Stimulated activated CD8-positive, alpha-beta memory T cell treated with anti-CD3 and anti-CD28 coated beads, Interleukin-7, amount 100 ng/mL, for 24 hours (primary cell): ENCODE measurements at places on chromosomes 16 and 17.

GRCh38 chr17:52024300-52024870 is 134.1 kb downstream of the CA10 start:
- no peak for DNase-seq

DNA sequence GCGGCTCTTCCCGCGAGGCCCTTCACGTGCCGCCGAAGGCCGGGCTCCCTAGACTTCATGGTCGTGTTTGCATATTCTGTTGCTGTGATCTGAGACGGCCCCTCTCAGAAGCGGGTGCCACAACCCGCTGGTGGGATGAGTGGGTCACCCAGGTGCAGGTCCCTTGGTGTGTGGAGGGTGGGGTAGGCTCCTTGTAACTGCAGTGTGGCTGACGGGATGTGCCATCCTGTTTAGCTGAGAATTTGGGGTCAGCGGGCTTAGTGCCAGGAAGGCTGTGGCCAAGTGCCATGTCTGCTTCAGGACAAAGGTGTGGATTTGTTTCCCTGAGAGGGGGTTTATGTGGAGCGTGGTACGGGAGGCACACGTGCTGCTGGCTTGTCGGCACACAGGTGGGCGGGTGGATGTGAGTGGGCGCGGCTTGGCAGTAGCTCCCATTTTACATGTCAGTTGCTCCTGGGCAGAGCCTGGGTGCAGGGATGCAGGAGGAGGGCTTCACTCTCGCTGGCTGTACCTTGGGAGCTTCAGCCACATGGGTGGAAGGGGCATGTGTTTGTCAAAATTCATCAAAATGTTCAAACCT is 9.2 kb upstream of the WFIKKN1 start:
- no peak for DNase-seq

DNA sequence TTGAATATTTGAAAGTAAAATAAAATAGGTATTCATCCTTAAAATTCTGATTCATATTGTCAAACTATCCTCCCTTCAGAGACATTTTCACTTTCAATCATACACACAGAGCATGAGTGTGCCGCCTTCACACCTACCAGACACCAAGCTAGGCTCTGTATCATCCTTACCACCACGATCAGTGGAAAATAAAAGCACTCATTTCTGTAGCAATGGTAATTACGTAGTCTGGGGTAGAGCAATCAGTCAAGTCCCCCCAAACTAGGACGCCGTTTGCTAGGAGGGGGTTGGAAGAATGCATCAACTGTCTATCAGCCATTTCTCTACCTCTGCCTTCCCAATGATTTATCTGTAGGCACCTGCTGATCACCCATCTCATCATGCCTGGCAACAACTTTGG is 84.6 kb upstream of the GRIN2A start:
- DNase-seq: no peak

- no peak for DNase-seq
Observed at GRCh38 chr17:2450016-2450650, 49.3 kb upstream of the MNT start.

- DNase-seq: no peak
Observed at GRCh38 chr17:76685846-76686245, 24.9 kb downstream of the MXRA7 start.

DNA sequence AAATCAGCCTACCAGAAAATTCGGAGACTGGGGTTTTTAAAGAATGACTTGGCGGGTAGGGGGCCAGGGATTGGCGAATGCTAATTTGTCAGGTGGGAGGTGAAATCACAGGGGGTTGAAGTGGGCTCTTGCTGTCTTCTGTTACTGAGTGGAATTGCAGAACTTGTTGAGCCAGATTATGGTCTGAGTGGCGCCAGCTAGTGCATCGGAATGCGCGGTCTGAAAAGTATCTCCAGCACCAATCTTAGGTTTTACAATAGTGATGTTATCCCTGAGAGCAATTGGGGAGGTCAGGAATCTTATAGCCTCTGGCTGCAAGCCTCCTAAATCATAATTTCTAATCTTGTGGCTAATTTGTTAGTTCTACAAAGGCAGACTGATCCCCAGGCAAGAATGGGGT is 762 bp upstream of the RBL2 start:
- no peak for DNase-seq

GRCh38 chr17:72175263-72175662 is 54.4 kb downstream of the SOX9 start:
- DNase-seq: no peak

DNA sequence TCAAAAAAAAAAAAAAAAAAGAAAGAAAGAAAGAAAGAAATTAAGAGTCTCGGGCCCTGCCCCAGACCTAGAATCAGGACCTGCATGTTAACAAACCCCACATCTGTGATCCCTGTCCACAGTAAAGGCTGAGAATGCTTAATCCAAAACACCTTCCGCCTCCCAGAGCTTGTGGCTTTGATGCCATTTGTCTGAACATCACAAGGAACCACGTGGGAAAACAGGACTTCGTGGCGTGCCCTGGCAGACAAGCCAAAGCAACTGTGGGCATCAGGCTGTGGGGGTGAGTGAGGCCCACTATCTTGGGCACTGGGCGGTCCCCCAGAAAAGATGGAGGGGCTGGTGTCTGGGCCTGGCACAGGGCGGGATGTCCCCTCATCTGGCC is 173.4 kb upstream of the CIBAR2 start:
- no peak for DNase-seq

DNA sequence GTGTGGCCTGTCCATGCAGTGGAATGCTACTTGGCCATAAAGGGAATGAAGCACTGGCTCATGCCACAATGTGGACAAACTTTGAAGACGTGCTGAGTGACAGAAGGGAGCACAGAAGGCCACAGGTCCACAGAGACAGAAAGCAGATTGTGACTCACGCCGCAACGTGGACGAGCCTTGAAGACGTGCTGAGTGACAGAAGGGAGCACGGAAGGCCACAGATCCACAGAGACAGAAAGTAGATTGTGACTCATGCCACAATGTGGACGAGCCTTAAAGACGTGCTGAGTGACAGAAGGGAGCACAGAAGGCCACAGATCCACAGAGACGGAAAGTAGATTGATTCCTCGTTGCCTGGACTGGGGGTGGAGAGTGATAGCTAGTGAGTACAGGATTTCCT is 19.2 kb downstream of the ZC3H18 start:
- DNase-seq: no peak
